ENCODE measurements at places on chromosomes 11 and 22. TPM values are rescaled to one million over a fixed set of nuclear protein-coding genes. Genes with fewer than 3 reads are reported as not detected.

- no peak for DNase-seq
Observed at GRCh38 chr11:85310479-85310878, 316.7 kb downstream of the DLG2 start.

Gene UBQLNL
- total RNA-seq: 1.5 TPM

DNA sequence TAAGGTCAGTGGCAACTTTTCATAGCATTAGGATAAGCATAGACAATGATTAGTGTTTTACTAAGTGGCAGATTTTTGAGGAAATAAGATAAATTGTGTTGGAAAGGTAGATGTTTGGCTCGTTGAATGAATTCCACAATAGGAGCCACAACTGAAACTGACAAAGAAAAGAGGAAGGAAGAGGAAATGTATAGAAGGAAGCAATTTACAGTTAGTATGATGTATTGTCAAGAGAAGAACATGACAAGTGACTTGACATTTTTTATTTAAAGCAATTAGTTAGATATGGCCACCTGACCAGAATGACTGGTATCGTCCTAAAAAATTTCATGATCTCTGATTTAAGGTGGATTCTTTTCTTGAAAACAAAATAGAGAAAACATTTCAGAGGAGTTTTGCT lies 3.1 kb upstream of the RAG2 start:
- no peak for DNase-seq

- no peak for DNase-seq
Observed at GRCh38 chr11:33320016-33320813, 63.0 kb downstream of the HIPK3 start.

GRCh38 chr11:2934611-2935239 lies 5.5 kb upstream of the PHLDA2 start:
- peak; percentile 50 for DNase-seq

- no peak for DNase-seq
Observed at GRCh38 chr22:43239193-43239780, 52.4 kb upstream of the TTLL12 start.

Gene NAV2
- 33.2 TPM for total RNA-seq

Gene CBLIF
- not detected for total RNA-seq

GRCh38 chr11:45527898-45528297 lies 137.5 kb downstream of the CHST1 start:
- DNase-seq: no peak

Gene ISX
- total RNA-seq: not detected

Gene CABP7
- not detected for total RNA-seq

Gene VPS37C
- 23.1 TPM for total RNA-seq

DNA sequence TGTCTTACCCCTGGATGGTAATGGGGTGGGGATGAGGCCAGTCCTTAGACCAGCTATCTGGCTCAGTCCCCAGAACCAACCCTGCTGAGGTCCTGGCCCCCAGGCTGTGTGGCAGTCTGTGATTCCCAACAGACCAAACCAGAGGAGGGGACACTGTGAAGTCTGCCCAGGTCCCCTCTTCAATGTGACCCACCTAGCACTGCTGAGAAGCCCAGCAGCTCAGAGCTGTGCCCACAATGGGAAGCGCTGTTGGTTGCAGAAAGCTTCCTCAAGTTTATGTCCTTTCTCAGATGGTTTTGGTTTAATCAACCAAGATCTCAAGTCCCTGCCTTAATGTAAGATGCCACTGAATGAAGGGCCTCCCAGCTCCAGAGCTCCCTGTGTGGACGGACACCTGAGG lies 114.7 kb upstream of the IGLL5 start:
- DNase-seq: no peak

Gene MGAT3
- total RNA-seq: 56.5 TPM

DNA sequence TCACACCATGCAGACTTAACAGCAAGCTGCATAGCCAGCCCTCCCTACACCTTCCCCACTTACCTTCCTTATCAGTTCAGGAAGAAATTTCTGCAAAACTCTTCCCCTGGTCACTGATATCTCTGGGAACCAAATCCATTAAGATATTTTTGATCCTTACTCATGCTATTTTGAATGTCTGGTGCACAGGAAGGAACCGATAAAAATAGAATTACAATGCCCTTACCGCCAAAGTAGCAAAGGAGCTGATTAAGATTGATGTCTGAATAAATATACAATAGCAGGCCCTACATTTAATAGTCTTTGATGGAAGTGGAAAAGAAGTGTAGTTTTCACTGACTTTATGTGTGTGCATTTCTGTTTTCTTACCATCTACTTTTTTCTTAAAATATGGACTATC lies 117.3 kb downstream of the MPPED2 start:
- DNase-seq: no peak

GRCh38 chr22:22431271-22432220 lies 77.0 kb downstream of the ZNF280B start:
- peak; percentile 77 for DNase-seq

GRCh38 chr11:5363679-5364078 lies 12.4 kb downstream of the OR51B6 start:
- no peak for DNase-seq

- no peak for DNase-seq
Observed at GRCh38 chr11:44575962-44576361, 10.5 kb downstream of the CD82 start.

- DNase-seq: no peak
Observed at GRCh38 chr11:69947059-69947792, 128.0 kb upstream of the FGF3 start.
